ENCODE measurements at places on chromosomes 12 and 14.

DNA sequence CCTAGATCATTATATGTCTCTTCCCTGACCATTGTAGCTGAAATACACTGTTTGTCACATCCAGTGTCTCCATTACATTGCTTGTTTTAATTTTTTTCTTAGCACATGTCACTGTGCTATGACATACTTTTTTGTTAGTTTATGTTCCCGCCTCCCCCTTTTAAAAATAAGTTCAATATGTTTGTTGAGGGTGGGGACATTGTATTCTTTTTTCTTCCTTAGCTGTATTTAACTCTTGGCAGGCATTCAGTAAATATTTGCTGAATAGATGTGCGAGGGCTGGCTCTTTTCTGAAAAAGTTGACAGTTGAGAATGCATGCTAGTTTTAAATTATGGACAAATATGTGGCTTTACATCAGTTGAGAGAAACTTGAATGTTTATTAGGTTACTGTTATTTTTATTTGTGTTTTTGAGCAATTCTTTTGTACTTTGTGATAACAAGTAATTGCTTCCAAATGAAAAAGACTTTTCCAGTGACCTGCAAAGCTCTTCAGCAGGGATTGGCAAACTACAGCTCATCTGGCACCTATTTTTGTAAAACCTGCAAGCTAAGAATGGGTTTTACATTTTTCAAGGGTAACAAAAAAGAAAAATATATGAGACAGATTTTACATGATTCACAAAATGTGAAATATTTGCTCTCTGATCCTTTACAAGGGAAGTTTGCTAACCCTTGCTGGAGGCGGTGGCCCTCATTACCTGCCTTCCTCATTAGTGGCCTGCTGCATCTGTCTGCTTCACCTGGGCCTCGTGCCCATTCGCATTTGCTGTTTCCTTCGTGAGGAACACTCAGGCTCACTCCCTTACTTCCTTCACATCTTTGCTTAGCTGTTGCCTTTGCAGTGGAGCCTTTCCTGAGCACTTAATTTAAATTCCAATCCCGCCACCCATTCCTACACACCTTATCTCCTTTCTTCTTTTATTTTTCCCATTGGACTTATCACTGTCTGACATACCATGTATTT, 229.4 kb downstream of the ERC1 start:
- DNase-seq, result no peak
- H3K36me3 ChIP-seq, result no peaks in the 10 kb centered on the region
- no peaks in the 10 kb centered on the region for H3K27me3 ChIP-seq
- H3K4me3 ChIP-seq, result no peak overlapping the region
- H3K4me1 ChIP-seq, result peaks cover 65% of the 10 kb centered on the region

DNA sequence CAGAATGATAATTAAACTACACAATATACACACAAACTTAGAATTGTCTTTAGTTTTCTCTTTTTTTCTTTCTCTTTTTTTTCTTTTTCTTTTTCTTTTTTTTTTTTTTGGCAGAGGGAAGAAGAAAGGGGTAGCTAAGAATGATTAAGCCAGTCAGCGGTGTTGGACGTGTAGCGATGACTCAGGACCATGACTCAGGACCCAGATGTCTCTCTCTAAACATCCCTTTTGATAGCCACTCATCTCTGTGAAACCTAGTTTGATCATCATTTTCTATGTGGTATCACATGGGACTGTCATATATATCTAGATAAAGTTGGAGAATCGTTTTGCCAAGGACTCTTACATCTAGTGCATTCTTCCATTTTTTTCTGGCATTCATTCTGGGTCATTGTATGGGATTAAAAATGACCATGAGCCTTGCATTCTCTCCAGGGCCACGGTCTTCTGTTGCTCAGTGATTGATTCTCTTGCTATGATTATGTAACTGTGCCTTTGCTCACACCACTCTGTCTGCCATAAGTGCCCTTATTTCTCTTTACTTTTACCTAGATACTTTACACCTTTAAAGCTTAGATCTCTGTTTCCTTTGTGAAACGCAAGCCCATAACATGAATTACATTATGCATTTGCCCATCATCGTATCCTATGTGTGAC, 26.6 kb upstream of the NRXN3 start:
- DNase-seq, result no peak
- H3K36me3 ChIP-seq, result no peaks in the 10 kb centered on the region
- no peak overlapping the region for H3K27ac ChIP-seq
- peaks cover 64% of the 10 kb centered on the region for H3K27me3 ChIP-seq

- H3K4me1 ChIP-seq, result no peaks in the 10 kb centered on the region
- no peak for DNase-seq
- no peaks in the 10 kb centered on the region for H3K36me3 ChIP-seq
- H3K27ac ChIP-seq, result no peak overlapping the region
Observed at GRCh38 chr12:58189893-58190292, 248.5 kb downstream of the ATP23 start.

- H3K27ac ChIP-seq, result no peak overlapping the region
- H3K4me3 ChIP-seq, result no peak overlapping the region
- H3K27me3 ChIP-seq, result no peaks in the 10 kb centered on the region
- DNase-seq, result no peak
- no peaks in the 10 kb centered on the region for H3K36me3 ChIP-seq
Observed at GRCh38 chr14:79325557-79325956, 885.7 kb downstream of the DIO2 start.

DNA sequence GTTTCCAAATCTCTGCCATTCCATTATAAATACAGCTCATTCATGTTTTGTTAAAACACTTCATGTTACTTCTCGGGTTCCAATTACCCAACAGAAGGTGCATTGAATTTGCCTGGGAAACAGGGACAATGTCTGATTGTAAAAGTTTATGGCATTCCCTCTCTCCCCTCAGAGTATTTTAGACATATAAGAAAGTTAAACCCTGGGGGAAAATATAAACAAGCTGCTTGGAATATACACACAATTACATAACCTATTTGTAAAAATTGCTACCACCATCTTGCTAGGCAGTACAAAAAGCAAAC, 60.0 kb downstream of the BTG1 start:
- DNase-seq, result no peak
- no peaks in the 10 kb centered on the region for H3K36me3 ChIP-seq
- peaks cover 14% of the 10 kb centered on the region for H3K4me1 ChIP-seq
- no peak overlapping the region for H3K4me3 ChIP-seq
- no peak overlapping the region for H3K27ac ChIP-seq

DNA sequence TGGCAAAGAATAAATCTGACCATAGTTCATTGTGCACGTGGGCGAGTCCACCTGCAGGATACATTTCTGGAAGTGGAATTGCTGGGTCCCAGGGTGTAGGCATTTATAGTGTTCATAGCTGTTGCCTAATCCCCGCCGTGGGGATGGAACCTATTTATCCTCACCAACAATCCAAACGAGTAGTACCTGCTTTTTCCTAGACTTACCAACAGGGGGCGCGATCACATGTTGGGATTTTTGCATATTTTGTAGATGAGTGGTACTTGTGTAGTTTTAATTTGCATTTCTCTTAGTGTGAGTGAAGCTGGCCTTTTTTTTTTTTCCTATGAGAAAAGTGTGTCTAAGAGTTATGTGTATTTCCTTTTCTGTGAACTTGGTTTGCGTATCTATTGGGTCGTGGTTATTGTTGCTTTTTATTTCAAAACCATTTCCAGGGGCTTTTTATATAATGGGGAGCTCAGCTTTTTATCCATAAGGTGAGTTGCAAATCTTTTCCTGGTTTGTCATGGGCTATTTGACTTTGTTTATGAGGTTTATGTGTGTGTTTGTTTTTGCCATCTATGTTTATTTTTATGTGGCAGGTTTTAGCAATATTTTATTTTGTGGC, 67.2 kb downstream of the CCDC92 start:
- no peak overlapping the region for H3K27ac ChIP-seq
- peaks cover 32% of the 10 kb centered on the region for H3K27me3 ChIP-seq
- H3K4me1 ChIP-seq, result peaks cover 6% of the 10 kb centered on the region
- no peak for DNase-seq
- H3K4me3 ChIP-seq, result no peak overlapping the region

GRCh38 chr14:81519200-81520011, 14.2 kb downstream of the SEL1L start:
- peaks cover 35% of the 10 kb centered on the region for H3K36me3 ChIP-seq
- H3K4me3 ChIP-seq, result no peak overlapping the region
- DNase-seq, result no peak
- peak overlapping the region; percentile 73 for H3K27ac ChIP-seq

GRCh38 chr12:112184056-112184887, 58.9 kb downstream of the TRAFD1 start:
- no peaks in the 10 kb centered on the region for H3K27me3 ChIP-seq
- H3K4me3 ChIP-seq, result no peak overlapping the region
- peaks cover 69% of the 10 kb centered on the region for H3K36me3 ChIP-seq
- no peak overlapping the region for H3K27ac ChIP-seq
- H3K4me1 ChIP-seq, result no peaks in the 10 kb centered on the region
- DNase-seq, result no peak

GRCh38 chr14:93379831-93380230, 32.8 kb downstream of the COX8C start:
- H3K27ac ChIP-seq, result no peak overlapping the region
- H3K4me1 ChIP-seq, result no peaks in the 10 kb centered on the region
- no peaks in the 10 kb centered on the region for H3K36me3 ChIP-seq
- no peak overlapping the region for H3K4me3 ChIP-seq

- no peak for DNase-seq
- no peaks in the 10 kb centered on the region for H3K27me3 ChIP-seq
- H3K4me1 ChIP-seq, result peaks cover 21% of the 10 kb centered on the region
Observed at GRCh38 chr12:11807458-11807857, 158.0 kb downstream of the ETV6 start.
